ENCODE measurements at places on chromosomes 1 and 21.

- no peak for DNase-seq
Measured at GRCh38 chr1:9225411-9225785, 9.2 kb upstream of the H6PD start.

- no peak for DNase-seq
Measured at GRCh38 chr1:218412171-218412570, 67.0 kb downstream of the TGFB2 start.

DNA sequence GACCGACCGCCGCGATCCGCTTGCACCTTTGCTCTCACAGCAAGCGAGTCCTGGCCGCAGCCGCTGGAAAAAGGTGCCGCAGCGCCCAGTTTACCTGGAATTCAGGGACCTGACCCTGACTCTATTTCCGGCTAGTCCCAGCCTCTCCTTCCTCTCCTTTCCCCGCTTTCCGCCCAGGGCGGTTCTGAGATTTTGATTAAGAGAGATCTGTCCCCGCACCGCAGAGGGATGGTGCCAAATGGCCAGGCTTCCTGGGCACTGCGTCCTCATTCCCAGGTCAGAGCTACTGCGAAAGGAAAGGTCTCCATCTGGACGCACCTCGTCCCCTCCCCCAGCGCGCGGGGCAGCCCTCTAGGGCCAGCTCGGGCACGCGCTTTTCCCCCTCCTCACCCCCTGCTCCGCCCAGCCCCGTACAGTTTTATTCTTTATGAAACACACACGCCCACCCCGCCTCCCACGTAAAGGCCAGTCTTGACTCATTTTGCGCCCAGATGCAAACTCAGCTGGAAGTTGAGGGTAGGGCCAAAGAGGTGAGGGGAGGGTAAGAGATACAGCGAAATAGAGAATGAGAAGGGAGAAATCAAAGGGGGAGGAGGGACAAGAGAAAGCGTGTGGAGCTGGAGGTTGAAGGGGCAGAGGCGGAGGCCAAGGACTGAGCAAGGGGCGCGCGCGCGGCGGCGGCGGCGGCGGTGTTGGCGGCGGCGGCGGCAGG is 411.8 kb upstream of the ESRRG start:
- DNase-seq = no peak

- no peak for DNase-seq
Measured at GRCh38 chr1:63622849-63623566, 29.8 kb downstream of the PGM1 start.

GRCh38 chr1:116538544-116538943 is 32.3 kb downstream of the CD58 start:
- no peak for DNase-seq

DNA sequence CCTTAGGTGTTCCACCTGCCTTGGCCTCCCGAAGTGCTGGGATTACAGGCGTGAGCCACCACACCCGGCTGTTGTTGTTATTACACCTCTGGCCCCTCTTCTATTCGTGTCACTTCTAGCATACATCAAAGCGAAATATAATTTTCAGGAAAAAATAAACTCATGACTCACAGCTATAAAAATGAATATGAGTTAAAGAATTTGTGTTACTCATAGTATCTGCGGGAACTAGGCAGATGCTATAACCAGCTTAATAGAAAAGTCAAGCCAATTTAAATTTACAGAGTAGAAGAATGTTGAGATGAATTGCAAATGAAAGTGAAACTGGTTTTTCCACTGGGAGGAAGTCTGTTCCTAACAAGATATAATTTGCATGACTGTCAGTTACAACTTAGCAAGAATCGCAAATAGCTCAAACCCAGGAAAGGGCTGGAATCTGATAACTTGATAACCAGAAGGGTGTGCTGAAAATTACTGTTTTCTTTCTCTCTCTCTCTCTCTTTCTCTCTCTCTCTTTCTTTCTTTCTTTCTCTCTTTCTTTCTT is 11.2 kb downstream of the OR2W3 start:
- DNase-seq = no peak

DNA sequence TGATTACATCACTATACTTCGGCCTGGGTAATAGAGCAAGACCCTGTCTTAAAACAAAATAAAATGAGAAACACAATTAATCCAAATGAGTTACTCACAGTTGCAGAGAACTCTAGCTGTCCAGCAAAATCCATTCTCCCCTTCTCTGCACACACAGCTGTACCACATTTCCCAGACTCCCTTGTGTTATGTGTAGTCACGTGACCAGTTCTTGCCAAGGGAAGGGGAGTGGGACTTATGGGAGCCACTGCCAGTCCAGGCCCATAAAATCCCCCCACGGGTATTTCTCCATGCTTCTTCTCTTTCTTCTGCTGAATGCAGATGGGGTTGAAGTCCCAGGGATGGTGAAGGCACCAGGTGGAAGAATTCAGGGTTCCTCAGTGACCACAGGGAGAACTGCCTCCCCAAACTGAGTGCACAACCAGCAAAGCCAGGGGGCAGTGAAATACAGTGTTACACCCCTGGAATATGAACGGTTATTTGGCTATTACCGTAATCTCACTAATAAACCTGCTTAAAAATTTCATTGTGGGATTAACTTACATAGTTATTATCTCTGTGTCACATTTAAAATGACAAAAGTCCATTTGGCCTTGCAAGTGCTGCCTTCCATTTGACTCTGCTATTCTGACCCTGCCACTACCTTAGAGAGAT is 85.6 kb upstream of the FMN2 start:
- DNase-seq = no peak

- DNase-seq = no peak
Measured at GRCh38 chr21:18776936-18777335, 373.4 kb upstream of the TMPRSS15 start.

- no peak for DNase-seq
Measured at GRCh38 chr1:225857256-225857655, 24.9 kb downstream of the TMEM63A start.

GRCh38 chr1:9626201-9626608 is 25.3 kb upstream of the PIK3CD start:
- no peak for DNase-seq
